ENCODE measurements at places on chromosomes 11 and 22.

DNA sequence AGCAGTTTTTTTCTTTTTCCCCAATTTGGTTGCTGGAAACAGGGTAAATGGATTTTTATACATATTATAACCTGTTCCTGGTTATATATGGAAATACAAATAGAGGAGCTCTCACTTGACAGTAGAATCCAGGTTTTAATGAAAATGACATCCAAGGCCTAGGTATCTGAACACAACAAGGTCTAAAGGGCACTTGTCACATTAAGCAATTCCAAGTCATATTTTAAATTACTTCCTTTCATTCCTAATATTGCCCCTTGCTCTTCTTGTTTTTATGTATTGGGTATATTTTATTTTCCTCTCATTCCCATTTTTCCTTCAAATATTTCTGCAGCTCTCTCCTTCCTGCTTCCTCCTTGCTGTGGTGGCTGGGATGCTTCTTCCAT lies 27.1 kb downstream of the CTNND1 start:
- no peak for DNase-seq

DNA sequence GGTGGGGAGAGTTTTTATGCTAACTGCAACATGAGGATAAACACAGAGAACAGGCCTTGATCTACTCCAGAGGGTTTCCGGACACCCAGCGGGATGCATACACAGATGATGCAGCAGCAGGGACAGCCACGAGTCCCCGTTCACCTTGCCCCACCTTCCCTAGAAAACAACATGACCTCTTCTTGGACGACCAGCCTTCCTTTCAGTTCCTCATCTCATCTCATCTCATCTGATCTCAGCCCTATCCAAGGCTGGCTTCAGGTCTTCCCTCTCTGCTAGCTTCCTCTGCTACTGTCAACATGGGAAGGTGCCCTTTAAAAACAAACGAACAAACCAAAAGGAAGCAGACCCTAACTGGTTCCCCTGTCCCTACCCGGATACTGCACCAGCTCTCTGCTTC lies 1356.2 kb downstream of the TBC1D22A start:
- no peak for DNase-seq

DNA sequence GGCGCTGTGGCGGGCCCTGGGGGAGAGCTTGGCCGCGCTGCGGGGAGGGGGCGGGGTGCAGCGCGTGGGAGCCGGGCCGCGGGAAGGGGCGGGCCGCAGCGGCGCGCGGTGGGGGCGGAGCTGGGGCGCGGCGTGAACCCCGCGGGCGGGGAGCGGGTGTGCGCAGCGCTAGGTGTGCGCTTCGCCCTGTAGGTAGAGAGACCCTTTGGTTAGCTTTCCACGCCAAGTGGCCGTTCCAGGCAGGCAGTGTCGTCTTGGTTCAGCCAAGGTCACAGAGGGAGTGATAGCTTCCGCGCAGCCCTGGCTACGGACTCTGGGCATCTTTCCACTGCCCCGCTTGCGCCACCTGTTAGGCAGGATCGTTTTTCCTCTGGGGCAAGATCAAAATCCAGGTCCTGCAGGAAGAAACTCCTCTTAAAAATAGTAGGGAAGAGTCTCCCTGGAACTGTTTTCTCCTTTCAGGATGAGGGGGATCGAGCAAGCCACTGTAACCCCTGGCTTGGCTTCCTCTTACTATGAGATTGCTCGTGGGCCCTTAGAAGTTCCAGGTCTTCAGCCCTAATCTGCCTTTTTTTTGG lies 434 bp downstream of the BANF1 start:
- DNase-seq, result no peak

GRCh38 chr11:45097721-45098493 lies 48.5 kb upstream of the PRDM11 start:
- no peak for DNase-seq

- DNase-seq, result peak; percentile 28
Observed at GRCh38 chr11:69122630-69123431, 32.9 kb upstream of the SMIM38 start.

DNA sequence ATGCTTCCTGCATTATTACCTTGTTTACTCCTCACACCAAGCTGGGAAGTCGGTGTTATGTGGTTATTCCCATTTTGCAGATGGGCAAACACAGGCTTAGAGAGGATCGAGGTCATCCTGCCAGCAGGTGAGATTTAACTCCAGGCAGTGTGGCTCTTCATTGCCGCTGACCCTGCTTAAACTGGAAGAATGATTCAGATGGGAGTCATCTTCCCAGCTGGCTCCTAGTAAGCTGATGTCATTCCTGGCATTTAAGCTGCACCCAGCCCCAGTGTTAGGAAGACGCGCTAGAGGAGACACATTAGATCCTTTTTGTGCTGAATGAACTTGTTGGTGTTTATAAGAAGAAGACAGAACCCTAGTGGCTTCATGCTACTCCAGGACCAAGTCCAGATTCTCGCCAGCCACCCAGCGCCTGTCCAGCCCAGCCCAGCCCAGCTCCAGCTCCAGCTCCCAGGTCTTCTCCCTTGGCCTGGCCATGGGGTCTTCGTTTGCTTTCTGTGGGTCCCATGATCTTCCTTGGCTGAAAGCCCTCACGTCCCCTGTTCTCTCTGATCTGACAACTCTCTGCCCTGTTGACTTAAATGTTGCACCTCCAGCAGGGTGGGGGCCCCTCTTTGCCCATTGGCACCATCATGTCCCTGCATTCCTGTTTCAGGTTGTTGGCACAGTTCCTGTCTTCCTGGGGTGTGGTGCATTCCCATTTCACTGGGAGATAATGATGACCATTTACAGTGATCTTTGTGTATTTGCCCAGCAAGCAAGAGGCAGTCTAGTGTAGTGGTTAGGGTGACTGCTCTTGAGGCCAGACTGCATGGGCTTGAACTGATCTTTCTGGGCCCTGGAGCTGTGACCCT lies 13.6 kb downstream of the PARVB start:
- DNase-seq, result no peak

DNA sequence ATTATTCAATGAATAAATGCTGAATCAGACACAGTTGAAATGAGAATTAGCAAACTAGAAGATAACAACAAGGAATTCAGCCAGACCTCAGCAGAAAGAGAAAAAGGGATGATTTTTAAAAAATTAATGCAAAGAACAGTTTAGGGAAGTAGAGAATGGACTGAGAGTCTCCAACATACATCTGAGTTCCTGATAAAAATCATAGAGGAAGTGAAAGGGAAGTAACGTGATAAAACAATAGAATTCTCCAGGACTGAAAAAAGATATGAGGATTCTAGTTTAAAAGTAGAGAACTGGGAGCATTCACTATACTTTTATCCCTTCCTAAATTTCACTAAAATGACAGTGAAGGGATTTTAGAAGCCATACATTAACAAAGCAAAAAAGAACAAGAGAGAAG lies 592.0 kb downstream of the SOX6 start:
- no peak for DNase-seq

GRCh38 chr22:42074132-42074811 lies at the start of gene PHETA2:
Gene PHETA2, plus strand, starts transcription at chr22:42074248. Its CDS starts 3,046 bp downstream, at chr22:42077294.
- DNase-seq, result peak; percentile 20

DNA sequence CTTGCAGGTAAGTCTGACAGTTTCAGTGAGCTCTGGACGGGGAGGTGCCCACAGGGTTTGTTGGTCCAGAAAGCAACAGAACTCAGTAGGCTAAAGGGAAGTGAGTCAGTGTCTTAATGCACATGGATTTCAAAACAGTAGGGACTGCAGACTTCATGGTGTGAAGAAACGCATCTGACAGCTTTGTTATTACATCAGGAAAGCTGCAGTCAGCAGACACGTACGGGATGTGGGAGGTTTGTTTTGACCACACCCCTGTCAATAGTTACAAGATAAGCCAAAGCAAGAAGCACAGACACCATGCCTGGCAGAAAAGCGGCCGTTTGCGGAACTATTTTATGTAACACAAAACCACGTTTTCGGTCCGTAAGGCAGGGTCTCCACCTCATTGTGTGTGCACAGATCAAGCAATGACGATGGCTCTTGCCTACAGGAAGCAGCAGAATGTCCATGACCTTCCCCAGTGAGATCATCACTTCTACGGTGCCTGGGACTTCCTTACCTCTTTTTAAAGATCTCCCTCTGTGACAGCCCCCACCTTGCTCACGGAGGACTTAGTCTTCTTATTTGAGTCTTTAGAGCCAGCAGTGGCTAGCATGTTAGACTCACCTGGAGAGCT lies 58.2 kb upstream of the FTH1 start:
- DNase-seq, result peak; percentile 68

DNA sequence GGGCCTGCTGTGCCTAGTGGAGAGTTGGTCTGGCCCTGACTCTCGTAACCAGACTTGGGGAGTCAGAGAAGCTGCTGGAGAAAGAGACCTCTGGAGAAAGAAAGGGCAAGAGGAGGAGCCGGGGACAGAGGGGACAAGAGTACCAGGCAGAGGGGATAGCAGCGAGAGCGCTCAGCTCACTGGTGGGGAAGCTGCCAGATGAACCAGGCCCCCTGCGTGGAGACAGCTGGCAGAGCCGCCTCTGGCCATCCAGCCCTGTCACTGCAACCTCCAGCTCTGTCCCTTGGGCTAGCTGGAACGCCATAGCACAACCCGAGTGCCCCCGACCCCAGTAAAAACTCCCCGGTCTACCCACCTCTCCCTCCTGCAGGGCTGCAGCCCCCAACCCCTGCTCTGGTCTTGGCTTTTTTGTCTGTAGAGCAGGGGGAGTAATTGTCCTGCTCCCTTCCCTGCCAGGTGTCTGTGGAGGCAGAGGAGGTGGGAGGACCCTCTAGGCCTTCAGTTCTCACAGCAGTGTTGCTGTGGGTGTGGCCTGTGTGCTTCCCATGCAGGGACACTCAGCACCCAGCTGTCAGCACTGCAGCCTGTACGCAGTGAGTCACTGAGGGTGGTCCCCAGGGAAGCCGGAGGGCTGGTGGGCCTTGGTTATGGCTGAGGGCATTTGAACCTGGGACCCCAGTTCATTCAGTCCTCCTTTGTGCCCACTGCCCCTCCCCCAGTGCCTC lies 4.8 kb upstream of the SUN2 start:
- DNase-seq, result no peak

DNA sequence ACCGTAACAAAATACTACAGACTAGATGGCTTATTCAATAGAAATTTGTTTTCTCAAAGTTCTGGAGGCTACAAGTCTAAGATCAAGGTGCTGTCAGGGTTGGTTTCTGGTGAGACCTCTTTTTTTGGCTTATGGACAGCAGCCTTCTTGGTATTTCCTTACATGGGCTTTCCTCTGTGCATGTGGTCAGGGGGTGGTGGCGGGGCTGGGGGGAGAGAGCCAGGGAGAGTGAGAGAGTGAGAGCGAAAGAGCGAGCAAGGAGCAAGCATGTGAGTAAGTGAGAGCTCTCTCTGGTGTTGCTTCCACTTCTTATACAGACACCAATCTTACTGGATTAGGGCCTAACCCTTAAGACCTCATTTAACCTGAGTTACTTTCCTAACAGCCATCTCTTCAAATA lies 181.5 kb downstream of the TMEM135 start:
- no peak for DNase-seq

GRCh38 chr22:49270595-49271368 lies 556.9 kb downstream of the BRD1 start:
- DNase-seq, result no peak

- DNase-seq, result no peak
Observed at GRCh38 chr22:30392661-30393321, 4.0 kb upstream of the SEC14L2 start.

GRCh38 chr11:130431801-130432200 lies 3.4 kb upstream of the ADAMTS8 start:
- DNase-seq, result no peak

DNA sequence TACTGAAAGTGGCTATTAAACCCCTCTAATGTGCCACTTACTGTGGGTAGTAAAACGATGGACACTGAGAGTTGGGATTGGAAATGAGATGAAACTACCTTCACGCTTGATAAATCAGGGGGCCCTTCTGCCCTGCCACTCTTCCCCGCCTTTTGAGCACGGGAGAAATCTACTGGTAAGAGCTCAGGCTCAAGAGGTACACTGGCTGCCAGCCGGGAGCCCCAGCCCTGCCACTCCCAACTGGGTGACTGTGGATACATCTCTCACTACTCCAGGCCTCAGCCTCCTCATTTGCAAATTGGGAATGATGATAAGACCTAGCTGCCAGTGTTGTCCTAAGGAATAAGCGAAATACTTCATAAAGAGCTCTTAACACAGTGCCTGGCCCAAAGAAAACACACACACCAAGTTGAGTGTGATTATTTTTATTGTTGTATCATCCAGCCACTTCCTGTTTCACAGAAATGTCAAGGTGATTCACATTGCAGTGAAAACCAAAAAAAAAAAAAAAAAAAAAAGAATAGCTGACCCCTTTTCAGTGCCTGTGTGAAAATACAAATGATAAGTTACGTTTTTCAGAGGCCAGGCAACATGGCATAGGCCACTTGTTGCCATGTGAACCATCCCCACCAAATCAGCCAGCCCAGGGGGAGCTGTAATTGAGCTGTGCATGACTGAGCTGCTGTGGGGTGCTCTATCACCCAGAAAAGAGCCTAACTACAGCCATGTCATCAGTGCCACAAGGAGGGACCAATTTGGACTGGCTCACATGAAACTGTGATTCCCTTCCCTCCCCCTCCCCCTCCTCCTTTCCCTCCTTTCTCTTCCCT lies 4.4 kb upstream of the ZNRD2 start:
- no peak for DNase-seq

GRCh38 chr11:46936138-46937110 lies at the start of gene CSTPP1:
Gene CSTPP1, plus strand, starts transcription at chr11:46936761. Its CDS starts 45 bp downstream, at chr11:46936806.
- peak; percentile 90 for DNase-seq

- no peak for DNase-seq
Observed at GRCh38 chr11:118383657-118384056, 17.7 kb upstream of the ATP5MG start.

DNA sequence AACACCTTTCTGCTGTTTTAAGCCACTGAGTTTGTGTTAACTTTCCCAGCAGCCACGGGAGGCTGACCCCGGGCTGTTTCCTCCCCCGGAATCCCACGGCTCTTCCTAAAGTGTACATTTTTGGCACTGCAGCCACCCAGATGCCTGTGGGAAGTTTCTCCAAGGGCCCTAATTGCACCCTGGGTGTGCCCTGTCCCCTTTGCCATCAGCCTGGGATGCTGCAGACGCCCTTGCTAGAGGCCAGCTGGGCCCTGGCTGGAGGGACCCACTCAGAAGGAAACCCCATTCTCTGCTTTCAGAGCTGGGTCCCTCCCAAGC lies 883.3 kb downstream of the BRD1 start:
- DNase-seq, result no peak

DNA sequence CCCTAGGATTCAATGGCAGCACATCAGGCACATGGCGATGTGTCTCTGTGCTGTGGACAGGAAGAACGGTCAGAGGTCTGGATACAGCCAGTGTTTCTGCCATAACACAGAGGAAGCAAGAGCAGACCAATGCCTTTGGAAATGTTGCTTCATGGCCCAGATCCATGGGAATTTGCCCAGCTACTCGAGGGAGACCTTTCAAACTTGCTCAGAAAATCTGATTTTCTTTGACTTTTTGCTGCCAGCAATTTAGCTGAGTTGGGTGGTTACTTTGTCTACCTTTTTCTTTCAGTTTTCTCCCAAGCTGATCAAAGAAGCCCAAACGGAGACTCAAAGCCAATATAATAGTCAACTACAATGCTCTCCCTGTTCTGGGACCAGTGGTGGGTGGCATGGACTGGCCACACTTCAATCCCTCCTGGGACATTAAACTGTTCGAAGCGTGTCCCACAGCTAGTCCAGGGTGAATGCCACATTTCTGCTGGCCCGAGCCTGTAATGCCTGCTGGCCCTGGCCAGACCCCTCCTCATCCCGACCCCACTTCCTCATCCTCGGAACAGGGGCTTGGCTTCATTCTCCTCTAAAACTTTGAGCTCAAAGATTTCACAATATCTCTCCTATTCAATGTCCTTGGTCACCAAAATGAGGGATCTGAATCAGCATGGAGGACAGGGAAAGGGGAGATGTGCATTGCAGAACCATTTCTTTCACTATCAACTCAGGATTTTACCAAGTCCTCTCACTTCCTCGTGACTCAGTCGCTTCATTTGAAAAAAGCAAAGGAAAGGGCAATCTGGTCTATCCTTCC lies 93.3 kb downstream of the ABTB2 start:
- DNase-seq, result no peak

- no peak for DNase-seq
Observed at GRCh38 chr11:68266121-68266891, 5.5 kb downstream of the C11orf24 start.

Measured in effector CD8-positive, alpha-beta T cell (primary cell).